ENCODE measurements at places on chromosomes 5 and 9.

DNA sequence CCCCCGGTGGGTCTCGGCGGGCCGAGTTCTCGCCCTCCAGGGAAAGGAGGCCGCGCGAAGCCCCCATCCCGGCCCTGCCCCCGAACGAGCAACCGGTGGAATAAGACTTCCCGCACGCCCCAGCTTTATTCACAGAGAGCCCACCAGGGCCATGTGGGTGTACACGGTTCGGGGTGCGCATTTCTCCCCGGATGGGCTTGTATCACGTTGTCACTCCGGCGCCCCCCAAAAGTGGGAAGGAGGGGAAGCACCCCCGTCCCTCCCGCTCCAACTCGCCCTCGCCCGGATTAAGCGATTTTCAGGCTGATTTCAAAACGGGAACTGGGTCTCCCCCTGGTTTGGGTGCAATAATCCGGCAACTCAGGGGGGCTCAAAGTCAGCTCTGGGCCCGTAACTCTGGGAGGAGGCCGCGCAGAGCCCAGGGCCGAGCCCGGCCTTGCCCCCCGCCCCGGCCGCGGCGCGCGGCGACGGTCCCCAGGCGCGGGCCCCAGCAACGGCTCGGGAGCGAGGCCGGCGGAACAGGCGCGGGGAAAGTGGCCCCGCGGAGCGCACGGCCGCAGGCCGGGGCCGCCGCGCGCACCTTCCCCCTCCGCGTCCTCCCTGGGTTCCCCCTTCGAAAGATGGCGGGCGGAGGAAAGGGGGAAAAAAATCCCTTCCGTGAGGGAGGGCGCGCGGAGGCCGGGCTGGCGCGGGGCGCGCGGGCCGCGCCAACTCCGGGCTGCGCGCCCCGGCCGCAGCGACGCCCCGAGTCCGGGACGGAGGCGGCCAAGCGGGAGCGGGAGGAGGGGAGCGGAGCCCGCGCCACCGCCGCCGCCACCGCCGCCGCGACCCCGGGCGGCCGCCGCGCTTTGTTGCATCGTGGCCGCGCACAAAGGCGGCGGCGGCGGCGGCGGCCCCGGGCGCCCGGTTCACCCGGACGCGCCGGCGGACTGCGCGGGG, 644 bp downstream of the BRD3 start:
- DNase-seq, result peak; percentile 65

DNA sequence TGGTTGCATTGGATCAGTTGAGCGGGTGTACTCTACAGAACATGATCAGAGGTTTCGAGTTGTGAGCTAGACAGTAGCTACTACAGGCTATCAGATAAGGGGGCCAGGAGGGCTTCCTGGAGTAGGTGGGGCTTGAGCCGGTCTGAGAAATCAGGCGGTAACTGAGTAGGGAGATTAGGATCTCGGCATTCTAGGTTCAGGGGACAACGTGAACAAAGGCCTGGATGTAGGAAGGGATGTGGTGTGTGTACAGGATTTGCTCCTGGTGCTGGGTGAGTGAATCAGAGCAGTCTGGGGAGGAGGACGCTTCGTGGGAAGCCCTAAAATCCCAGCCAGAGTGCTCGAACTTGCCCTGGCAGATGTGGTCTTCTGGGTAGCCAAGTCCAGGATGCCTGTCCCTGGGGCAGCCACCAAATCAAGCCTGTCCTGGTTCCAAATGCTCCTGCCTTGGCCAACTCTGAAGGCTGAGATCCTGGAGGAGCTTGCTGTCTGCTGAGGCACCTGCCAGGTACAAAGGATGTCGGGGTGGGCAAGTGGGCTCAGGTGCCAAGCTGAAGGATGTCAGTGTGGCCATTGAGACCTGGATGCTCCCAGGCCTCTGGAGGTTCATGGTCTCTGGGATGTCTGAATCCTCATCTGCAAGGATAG, 33.4 kb downstream of the STC2 start:
- DNase-seq, result no peak

GRCh38 chr5:179497636-179498340, 52.6 kb upstream of the RUFY1 start:
- no peak for DNase-seq

DNA sequence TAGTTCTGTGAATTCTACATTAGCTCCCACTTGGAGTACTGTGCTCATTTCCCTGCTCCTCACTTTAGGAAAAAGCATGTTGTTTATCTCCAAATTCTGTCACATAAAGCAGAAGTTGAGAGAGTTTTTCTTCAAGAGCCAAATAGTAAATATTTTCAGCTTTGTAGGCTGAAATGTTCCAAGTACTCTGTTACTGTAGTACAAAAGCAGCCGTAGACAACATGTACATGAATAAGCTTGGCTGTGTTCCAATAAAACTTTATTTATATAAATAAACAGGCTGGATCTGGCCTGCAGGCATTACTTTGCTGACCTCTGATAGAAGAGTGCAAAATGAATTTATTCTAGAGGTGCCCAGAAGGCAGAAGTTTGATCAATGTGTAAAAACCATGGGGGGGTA, 73.0 kb upstream of the AGXT2 start:
- no peak for DNase-seq

- no peak for DNase-seq
Measured at GRCh38 chr5:67465537-67466207, 269.1 kb upstream of the CD180 start.

GRCh38 chr5:41772056-41772455, 98.2 kb downstream of the OXCT1 start:
- DNase-seq, result no peak

DNA sequence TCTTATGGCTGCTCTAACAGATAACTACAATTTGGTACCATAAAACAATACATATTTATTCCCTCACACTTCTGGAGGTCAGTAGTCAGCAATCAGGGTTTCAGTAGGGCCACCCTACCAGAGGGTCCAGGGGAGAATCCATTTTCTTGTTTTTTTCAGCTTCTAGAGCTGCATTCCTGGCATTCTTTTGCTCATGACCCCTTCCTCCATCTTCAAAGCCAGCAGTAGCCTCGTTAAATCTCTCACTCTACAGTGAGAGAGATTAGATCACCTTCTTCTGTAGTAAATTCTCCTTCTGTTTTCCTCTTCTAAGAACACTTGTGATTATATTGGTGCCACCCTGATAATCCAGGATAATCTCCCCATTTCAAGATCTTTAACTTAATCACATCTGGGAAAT, 187.4 kb downstream of the RFK start:
- DNase-seq, result no peak

DNA sequence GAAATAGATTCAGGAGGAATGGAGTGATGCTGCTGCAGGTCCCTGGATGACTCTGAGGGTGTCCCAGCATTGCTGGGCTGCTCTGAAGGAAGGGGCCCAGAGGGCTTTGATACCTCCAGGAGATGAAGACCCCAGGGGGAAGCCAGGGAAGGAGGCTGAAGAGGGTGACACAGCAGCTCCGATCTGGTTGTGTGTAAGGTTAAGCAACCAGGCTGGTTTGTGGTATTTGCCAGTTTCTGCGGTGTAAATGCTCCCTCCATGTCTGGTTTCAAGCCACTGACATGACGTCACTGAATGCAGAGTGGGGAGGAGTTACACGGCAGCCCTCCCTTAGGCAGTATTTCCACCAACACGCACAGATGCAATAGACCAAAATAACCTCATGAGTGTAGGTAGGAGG, 40.0 kb upstream of the ORM1 start:
- peak; percentile 28 for DNase-seq

DNA sequence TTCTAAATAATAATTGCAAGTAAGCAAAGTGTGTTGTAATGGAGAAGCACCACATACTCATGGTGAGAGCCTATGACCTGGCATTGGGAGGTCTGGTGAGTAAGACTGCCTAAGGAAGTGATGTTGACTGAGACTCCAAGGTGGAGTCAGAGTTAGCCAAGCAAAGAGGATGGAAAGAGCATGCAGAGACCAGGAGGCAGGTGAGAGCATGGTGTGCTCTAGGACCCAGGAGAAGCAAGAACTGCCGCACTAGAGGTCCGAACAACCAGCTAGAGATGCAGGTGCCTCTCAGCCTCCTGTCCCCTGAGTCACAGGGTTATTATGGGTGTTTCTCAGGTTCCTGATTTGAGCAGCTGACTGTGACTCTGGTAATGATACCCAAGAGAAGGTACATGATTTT, 27.3 kb downstream of the ANP32B start:
- peak; percentile 50 for DNase-seq

- DNase-seq, result no peak
Measured at GRCh38 chr5:52684051-52684450, 103.7 kb upstream of the ITGA1 start.

- no peak for DNase-seq
Measured at GRCh38 chr5:96008987-96009647, 47.5 kb upstream of the ELL2 start.

DNA sequence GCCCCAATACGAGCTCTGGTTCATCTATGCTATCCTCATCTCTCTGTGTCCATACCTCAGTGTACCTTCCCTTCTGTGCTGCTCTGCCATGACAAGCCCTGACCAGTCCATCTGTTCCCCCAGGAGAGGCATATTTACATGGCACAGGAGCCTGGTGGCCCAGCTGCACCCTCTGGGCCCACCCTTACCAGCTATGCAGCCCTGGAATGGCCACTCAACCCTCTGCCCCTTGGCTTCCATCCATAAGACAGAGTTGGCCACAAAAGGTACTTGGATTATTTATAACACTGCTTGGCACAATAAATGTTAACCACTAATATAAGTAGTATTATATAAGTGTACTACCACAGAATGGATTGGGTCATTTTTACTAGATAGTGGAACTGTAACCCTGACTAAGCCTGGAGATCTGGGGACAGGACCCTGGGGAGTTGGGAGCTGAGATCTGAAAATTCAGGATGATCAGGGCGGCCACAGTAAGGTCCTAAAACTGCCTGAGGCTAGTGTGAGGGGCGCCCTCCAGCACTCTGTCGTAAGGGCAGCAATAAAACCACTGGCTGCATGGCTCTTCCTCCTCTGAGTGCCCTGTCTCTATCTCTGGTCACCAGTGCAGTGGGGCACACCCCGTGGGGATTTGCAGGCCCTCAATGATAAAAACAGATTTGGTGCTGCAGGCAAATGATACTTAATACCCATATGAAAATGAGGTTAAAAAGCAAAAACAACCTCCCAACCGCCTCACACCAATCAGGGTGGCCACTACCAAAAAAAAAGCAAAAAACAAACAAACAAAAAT, 65.8 kb downstream of the SEMA4D start:
- no peak for DNase-seq

DNA sequence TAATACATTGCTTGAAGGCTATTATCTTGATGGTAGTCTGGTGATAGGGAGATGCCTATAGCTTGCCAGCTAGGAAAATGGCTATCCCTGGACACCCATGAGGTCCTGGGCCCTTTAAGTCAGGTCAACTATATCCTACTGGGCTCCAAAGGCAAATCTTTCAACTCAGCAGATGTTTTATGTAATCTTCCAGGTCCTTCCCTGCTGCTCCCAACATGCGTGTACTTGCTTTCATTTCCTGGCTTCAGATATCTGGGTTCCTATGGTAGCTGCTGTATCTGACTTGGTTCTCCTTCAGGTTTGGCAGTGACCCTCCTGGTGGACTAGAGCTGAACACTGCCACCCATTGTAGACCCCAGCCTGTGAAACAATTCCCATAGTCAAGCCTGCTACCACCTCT, 32.4 kb upstream of the GAS1 start:
- DNase-seq, result no peak

- no peak for DNase-seq
Measured at GRCh38 chr5:112306956-112307355, 112.1 kb downstream of the EPB41L4A start.

- no peak for DNase-seq
Measured at GRCh38 chr9:120344230-120344629, 235.7 kb downstream of the CDK5RAP2 start.

DNA sequence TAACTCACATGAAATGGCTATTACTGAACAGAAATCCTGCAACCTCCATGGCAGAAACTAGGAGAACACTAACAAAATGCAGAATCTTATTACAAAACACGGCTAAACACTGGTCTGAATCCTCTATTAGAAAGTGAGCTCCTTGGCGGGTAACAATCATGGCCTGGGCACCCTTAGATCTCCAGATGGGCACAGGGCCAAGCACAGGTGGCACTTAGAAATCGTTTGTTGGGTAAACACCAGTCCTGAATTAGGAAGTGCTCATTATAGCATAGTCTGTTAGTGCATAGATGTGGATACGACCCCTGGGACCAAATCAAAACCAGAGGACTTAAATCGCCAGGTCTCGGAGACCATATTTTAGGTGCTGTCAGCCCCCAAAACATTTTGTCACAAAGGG, 14.4 kb downstream of the VDAC1 start:
- DNase-seq, result no peak

- DNase-seq, result no peak
Measured at GRCh38 chr9:106795031-106795430, 67.9 kb upstream of the ZNF462 start.

- no peak for DNase-seq
Measured at GRCh38 chr5:139611703-139612584, 36.2 kb upstream of the CXXC5 start.

GRCh38 chr9:7366121-7366520, 433.5 kb downstream of the DMAC1 start:
- DNase-seq, result no peak

DNA sequence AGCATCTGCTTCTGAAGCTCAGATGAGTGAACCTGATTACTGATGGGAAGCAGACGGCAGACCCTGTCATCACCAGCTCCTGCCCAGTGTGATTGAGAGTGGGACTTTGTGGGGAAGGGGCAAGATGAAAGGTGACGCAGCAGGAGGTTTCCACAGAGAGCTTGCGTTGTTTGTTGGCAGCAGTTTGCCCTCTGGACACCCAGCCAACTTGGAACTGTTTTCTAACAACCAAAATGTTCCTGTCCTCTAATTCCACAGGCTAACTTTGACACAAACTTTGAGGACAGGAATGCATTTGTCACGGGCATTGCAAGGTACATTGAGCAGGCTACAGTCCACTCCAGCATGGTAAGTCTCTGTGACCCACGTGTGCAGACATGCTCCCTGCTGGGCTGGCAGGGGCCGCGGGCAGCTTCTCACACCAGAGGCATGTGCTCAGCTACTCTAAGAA, 20.9 kb downstream of the CYFIP2 start:
- no peak for DNase-seq
